ENCODE measurements at places on chromosomes 11 and 22.
A peak's percentile ranks its signal among the peaks of the same experiment; 100 is the strongest.

DNA sequence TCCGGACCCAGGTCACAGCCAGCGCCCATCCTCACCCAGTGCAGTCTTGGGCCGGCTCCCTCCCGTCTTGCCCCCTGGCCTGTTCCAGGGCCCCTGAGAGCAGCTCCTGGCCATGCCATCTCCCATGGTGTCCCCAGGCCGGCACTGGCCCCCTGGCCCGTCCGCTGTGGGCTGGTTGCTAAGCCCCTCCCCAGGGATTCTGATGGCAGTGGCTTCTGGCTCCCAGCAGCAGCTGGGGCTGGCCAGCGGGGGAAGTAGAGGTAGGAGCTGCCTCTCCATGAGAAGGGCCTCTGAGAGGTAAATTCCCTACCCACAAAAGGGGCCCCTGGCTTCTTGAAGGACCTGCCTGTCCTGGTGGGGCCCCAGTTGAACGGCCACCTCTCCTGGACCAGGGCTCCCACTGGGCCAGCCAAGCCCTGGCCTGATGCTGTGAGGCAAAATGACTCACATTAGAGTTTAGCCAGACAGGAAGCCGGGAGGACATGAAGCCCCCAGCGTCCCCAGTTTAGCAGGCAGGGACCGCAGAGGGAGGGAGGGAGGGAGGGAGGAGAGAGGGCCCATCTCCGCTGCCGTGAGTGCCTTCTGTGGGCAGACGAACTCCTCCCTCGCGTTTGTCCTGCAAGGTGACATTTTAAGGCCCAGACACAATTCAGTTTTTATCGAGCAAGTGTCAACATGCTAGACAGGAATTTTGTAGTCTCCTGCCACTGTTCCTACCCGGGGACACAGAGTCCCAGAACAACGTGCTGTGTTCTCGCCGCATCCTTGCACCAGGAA, 32.9 kb upstream of the GAL start:
- DNase-seq: peak; percentile 50

DNA sequence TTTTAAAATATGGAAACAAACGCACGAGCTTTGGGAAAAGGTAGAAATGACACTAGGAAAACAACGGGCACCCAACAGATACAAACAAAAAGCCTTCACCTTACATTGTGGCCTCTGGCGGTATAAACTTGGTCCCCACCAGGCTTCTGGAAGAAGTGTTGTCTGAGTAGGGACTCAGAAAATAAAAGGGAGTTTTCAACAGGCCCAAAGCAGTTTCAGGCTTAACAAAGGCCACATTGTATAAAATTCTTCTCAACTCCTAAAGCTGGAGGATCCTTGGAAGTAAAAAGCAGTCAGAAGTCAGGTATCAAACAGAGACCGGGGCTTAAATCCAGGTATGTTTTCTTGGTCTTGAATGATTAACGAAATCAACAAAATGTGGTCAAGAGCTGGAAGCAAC, 61.0 kb downstream of the LARGE1 start:
- no peak for DNase-seq

- DNase-seq: no peak
Observed at GRCh38 chr11:132111316-132111715, 740.9 kb downstream of the NTM start.

- no peak for DNase-seq
Observed at GRCh38 chr11:119359365-119360214, 13.1 kb upstream of the MFRP start.

DNA sequence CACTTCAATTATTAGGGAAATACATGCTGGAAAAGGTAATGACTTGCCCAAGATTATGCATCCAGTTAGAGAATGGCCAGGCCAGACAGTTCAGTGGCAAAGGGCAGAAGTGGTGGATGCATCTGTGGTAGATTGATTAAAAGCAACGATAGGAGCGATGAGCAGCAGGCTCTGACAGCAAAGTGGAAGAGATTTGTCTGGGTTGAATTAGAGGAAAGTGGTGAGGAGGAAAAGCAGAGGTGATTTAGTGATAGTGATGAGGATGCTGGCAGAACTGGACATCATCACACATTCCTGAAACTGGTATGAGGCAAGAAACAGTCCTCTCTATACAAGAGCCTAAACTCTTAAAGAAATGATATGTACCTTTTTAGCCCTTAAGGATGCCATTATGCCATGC, 12.5 kb downstream of the HSD17B12 start:
- no peak for DNase-seq

DNA sequence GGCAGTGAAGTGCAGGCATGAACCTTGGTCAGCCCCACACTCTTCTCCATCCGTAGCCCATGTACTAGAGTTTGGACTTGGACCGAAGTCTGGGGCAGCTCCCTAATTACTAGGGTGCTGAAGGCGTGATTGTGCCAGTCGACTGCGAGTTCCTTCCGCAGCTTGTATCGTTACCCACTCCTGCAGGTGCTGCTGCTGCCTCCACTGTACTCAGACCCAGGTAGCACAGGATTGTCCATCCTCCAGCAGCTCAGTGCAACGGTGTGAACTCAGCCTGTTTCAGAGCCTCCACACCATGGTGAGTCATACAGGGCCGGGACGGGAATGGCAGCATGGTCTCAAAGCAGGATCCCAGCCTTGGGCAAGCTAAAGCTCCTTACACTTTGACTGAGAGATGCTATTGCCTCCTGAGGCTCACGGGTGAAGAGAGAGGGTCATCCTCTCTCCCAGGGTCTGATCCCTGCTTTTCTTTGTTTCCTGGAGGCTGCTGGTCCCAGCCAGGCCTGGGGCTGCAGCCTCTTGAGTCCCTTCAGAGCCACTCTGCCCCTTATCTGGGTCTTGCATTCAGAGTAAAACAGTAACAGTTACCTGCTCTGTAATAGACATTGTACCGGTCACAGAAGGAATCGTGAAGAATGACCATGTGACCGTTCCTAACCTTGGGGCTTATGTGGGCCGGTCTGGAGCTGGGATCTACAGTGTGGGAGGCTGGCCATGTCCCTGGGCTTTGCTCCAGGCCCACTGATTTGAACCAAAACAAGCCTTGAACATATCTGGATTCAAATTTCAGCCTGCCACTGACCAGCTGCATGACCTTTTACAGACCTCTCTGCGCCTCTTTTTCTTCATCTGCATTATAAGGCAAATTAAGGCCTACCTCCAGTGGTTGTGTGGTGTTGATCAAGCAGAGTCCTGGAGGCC, 1.7 kb downstream of the TKFC start:
- peak; percentile 59 for DNase-seq

DNA sequence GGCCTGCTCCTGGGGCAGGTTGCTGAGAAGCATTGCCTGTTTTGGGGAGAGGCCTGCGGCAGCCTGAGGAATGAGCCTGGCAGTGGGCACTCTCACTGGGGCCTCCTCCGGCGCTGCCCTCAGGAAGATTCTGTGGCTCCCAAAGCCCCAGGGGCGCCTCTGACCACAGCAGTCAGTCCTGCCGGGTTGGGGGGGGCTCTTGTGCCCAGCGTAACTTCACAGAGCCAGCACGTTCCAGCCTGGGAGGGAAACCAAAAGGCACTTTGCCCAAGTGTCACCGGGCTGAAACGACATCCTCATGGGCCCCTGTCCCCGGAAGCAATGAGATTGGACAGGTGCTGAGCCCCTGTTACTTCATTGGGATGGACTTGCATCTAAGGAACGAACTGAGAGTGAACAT, 4.3 kb upstream of the LRP5 start:
- DNase-seq: no peak

- no peak for DNase-seq
Observed at GRCh38 chr11:8810540-8811301, 100.3 kb upstream of the AKIP1 start.

DNA sequence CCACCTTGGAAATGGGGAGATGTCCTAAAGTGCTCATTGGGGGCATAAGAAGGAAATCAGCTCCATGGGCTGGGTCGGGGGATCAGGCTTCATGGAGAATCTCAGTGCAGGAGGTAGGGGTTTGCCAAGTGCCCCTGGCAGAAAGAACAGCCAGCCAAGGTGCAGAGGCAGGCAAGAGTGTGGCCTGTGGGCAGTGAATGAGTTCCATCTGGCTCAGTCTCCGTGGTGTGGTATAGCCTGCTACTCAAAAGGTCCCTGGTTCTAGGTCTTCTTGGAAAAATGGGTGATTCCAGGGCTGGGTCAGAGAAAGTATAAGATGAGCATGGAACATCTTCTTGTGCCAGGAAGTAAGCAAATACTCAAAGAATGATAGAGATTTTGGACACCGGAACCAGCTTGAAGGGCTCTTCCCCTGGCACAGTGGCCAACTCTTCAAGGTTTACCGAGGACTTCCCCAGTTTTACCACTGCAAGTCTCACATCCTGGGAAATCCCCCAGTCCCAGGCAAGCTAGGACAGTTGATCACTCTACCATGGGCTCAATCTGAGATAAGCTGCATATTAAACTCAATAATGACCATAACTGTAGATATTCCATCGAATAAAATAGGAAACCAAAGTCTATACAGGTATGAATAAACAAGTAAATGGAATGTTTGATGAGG, 10.6 kb upstream of the ARAP1 start:
- DNase-seq: no peak

- DNase-seq: no peak
Observed at GRCh38 chr11:26229981-26230380, 101.9 kb upstream of the ANO3 start.

DNA sequence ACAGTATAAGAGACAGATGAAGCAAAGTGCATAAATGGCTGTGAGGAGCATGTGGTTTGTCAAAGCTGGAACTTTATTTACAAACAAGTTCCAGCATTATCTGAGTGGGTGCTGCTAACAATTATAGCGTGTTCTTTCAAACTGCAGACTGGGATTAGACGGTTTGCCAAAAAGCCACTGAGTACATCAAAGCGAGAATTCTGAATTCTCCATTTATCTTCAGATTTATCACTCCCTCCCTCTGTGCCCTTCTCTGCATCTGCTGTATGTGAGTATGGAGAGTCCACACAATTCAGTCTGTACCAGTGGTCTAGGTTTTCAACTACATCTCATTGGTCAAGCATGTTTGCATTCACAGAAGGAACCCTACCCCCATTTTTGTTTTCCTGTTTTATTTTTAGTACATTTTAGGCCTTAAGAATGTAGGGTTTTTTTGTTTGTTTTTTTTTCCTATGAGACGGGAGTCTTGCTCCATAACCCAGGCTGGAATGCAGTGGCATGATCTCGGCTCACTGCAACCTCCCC, 18.1 kb upstream of the INCENP start:
- no peak for DNase-seq

GRCh38 chr11:114187173-114187572, 109.0 kb upstream of the NNMT start:
- no peak for DNase-seq

GRCh38 chr11:66462010-66462409, 4.7 kb upstream of the PELI3 start:
- DNase-seq: no peak

DNA sequence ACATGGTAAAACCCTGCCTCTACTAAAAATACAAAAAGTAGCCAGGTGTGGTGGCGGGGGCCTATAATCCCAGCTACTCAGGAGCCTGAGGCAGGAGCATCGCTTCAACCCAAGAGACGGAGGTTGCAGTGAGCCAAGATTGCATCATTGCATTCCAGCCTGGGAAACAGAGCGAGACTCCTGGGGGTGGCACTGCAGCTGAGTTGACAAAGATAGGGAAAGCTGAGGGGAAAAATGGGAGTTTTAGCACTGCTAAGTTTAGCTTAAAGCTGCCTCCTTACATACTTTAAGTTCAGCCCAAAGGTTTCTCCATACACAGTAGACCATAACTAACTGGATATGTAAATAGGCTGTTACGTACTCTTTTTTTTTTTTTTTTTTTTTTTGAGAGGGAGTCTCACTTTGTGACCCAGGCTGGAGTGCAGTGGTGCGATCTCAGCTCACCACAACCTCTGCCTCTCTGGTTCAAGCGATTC, 9.0 kb upstream of the USP28 start:
- no peak for DNase-seq

- no peak for DNase-seq
Observed at GRCh38 chr11:69277074-69277809, 16.7 kb upstream of the MYEOV start.

DNA sequence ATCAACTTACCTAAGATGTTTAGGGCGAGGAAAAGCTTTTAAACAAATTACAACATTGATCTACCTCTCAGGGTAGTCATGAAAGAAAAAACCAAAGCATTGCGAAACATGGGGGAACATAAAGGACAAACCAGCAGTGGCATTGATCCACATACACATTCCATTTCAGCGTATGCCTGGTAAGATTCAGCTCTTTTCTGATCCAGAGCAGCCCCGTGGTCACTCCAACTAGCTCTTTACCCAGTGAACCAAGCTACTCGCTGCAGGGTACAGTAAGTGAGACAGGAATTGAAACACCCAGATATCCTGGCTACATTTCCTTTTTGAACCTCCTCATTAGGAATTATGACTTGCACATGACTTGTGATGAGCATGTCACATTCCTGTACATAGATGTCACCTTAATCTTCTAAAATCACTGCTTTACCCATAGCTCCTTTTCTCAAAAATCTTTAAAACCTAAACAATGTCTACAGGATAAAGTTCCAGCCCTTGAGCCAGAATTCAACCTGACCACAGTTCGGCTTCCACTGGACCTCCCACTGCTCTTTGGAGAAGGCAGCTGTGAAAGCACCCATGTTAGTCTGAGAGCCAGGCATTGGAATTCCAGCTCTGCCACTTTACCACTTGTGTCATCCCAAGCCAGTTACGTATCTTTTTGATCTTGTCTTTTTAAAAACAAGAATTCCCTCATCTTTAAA, 42.9 kb upstream of the AKIP1 start:
- DNase-seq: no peak

GRCh38 chr22:19607192-19608002, 83.2 kb upstream of the CLDN5 start:
- DNase-seq: peak; percentile 69

DNA sequence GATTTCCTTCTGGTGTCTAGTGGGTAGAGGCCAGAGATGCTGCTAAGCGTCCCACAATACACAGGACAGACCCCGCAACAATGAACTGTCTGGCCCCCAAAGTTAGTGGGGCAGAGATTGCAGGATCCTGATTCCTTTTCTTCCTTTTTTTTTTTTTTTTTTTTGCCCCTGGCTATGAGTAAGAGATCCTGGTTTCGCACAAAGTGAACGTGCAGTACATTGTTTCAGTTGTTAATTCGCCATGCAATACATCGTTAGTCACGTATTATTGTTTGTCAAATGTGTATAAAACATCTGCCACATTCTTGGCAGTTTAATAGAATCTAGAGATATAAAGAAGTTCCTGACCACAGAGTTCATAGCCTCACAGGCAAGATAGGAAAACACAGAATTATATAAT, 20.2 kb downstream of the ST3GAL4 start:
- DNase-seq: no peak

- no peak for DNase-seq
Observed at GRCh38 chr22:17807578-17808410, 33.5 kb upstream of the BID start.

- DNase-seq: no peak
Observed at GRCh38 chr11:69702769-69703452, 911 bp downstream of the FGF19 start.

GRCh38 chr11:19607656-19608360, 104.8 kb upstream of the NAV2 start:
- no peak for DNase-seq

DNA sequence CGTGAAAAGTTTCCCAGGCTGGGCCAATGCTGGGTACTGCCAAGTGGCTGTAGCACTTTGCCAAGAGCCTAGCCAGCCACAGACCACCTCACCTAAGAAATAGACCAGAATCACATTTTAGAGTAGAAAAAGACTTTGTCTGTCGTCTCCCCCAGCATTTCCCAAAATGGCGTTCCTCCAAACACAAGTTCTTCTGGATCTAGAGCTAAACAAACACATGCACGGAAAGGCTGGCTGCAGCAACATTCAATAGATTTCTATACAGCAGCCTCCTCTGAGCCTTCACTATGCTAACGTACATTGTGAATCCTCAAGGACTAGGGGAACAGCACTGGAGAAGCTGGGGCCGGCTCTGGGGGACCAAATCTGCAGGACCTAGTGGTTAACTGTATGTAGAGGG, 65.0 kb downstream of the EFCAB6 start:
- DNase-seq: no peak
